ENCODE measurements at places on chromosomes 6 and 20. TPM values are rescaled to one million over a fixed set of nuclear protein-coding genes. Genes with fewer than 3 reads are reported as not detected.

GUCA1A gene
- total RNA-seq: not detected

ALDH5A1 gene
- total RNA-seq: 13.9 TPM

ATP6V1G2 gene
- total RNA-seq: 1.4 TPM

UBR2 gene
- 31.4 TPM for total RNA-seq

SNAI1 gene
- total RNA-seq: 0.27 TPM

DNA sequence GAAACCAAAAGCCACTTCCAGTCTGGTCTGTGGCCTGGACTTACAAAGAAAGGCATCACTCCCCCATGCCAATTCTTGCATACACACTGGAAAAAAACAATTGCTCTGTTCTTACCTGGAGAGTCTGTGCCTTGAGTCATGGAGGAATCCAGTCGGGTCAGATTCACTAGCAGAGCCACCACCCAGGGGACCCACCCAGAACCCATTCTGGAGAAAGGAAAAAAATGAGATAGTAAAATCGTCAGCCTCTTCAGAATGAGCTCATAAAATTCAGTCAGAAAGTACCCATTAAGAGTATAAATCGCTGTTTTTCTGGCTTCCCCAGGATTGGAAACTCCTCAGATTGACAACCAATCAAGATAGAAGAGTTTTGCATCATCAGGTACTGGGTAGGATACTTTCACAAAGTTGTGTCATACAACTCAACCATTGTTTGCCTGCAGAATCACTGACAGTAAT, at the start of gene HLA-DOB:
TSS of gene HLA-DOB (minus strand) at position 257 of the 459 bp plus-strand sequence. CDS start at position 206, 51 bp downstream.
- DNase-seq: no peak

GRCh38 chr20:24481173-24481572, 11.7 kb downstream of the SYNDIG1 start:
- no peak for DNase-seq

GRCh38 chr6:121498481-121499276, 63.2 kb downstream of the GJA1 start:
- no peak for DNase-seq

DNA sequence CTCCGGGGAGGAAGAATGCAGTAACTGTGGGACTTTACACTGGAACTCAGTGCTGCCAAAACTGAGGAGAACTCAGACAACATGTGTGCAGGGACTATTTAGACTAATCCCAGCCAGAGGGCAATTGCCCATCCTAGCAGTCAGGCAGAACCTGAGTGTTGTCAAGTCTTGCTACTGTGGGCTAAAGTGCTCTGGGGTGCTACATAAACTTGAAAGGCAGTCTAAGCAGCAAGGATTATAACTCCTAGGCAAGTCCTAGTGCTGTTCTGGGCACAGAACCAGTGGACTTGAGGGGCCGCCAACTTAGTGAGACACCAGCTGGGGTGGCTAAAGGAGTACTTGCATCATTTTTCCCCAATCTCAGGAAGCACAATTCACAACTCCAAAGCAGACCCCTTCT, 363.8 kb upstream of the PTCHD4 start:
- no peak for DNase-seq
